Right forelimb (tissue), 1 donor: ENCODE measurements at places on chromosomes 4 and X.

DNA sequence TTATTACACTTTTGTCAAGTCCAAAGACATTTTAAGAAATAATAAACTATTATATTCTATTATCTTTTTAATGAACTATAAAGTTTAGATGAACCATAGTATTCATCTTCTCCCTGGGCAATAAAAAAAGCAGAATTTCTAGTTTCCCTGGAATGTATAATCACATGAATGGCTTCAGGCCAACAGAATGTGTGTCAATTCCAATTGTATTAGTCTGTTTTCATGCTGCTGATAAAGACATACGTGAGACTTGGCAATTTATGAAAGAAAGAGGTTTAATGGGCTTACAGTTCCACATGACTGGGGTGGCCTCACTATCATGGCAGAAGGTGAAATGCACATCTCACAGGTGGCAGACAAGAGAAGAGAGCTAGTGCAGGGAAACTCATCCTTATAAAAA, 70.7 kb upstream of the ANXA10 start:
- no peak for DNase-seq

GRCh38 chr4:21543514-21543913, 405.1 kb downstream of the KCNIP4 start:
- DNase-seq, result no peak

GRCh38 chr4:114267976-114268375, 288.5 kb upstream of the ARSJ start:
- DNase-seq, result no peak

GRCh38 chrX:121010218-121010617, 24.7 kb upstream of the CT47A1 start:
- DNase-seq, result no peak

- no peak for DNase-seq
These were observed 335.4 kb downstream of the UNC5C start for GRCh38 chr4:95213366-95213765.

DNA sequence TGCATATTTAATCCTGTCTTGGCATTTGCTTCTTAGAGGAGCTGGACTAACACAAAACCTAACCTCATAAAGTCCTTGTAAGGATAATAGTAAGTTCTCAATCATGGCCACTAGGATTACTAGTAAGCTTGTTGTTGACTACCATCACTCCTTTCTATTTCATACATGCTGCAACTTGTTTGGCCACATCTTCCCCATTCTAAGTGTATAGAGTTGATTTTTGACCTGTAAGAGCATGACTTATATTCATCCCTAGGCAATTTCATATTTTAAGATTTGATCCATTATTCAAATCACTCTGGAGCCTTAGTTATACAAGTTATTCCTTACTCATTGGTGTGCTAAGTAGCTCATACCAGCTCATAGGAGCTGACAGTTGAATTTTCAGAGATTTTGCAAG, 109.4 kb downstream of the EFHC2 start:
- no peak for DNase-seq

GRCh38 chr4:126479709-126480108, 1153.0 kb upstream of the INTU start:
- no peak for DNase-seq

DNA sequence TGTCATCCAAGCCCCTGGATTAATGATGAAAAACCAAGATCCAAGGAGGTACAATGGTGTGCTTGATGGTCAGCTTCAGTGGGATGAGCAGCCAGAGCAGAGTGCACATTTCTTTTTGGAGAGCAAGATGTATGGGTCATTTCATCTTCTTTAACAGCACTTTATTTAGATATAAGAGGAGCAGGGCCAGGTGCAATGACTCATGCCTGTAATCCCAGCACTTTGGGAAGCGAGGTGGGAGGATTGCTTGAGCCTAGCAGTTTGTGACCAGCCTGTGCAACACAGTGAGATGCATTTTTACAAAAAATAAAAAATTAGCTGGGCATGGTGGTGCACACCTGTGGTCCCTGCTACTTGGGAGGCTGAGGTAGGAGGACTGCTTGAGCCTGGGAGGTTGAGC, 45.3 kb upstream of the MAP3K15 start:
- DNase-seq, result no peak

GRCh38 chrX:154401918-154402621, 3.9 kb downstream of the RPL10 start:
- no peak for DNase-seq

DNA sequence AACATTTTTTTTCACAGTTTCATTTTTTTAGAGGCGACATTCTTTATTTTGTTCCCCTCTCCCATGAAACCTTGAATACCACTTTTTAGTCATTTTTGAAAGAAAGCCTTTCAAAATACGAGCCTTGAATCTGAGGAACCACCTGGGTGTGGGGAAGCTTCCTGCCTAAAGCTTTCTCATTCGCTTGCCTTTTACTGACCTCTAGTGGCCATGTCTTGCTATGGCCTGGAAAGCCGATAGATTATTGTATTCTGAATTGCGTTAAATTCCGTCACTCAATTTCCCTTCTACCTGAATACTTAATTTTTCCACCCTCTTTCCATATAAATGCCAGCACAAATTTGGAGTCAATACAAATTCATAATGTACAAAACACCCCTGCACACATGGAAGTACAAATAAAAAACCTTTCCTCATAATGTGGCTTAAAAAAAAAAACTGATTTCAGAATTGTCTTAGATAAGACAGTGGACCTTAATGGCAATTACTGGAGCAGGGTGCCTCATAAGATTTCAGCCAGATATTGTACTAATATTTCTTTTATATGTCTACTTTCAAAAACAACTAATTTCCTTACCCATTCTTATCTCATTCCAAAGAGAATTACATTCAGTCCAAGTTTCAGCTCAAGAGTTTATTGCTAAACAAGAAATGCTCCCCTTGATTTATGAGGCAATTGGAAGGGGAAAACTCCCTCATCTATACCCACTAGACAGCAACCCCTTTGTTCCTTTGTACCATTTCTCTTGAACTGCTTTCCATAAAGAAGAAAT, 217.9 kb downstream of the CENPC start:
- DNase-seq, result peak; percentile 59

- DNase-seq, result no peak
These were observed 102.9 kb upstream of the LRPAP1 start for GRCh38 chr4:3634894-3635820.

DNA sequence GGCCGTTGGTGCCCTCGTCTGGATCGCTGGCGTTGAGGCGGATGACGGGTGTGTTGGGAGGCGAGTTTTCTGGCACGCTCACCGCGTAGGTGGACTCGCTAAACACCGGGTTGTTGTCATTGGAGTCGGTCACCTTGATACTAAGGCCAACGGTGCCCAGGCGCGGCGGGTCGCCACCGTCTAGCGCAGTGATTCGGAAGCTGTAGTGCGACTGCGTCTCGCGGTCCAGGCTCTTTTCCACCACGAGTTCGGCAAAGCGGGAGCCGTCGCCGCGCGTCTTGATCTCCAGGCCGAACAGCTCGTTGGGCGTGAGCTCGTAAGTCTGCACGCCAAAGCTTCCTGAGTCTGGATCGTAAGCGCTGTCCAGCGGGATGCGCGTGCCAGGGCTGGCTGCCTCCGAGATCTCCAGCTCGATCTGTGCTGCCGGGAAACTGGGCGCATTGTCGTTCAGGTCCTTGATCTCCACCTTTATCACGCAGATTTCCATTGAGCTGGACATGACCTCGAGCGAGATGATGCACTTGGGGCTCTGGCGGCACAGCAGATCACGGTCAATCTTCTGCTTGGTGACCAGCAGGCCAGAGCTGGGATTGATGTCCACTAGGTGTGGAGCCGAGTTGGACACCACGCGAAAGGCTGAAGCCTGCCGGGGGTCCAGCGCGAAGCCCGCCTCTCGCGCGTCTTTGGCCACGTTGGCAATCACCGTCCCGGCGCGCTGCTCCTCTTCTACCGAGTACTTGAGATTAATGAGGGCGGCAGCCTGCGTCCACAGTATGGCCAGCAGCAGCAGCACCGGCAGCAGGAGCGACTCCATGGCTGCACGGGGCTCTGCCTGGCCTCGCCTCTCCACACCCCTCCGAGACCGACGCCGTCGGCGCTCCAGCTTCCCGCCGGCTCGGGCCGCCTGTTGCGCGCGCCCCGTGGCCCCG, 2.0 kb downstream of the PCDH19 start:
- peak; percentile 50 for DNase-seq

DNA sequence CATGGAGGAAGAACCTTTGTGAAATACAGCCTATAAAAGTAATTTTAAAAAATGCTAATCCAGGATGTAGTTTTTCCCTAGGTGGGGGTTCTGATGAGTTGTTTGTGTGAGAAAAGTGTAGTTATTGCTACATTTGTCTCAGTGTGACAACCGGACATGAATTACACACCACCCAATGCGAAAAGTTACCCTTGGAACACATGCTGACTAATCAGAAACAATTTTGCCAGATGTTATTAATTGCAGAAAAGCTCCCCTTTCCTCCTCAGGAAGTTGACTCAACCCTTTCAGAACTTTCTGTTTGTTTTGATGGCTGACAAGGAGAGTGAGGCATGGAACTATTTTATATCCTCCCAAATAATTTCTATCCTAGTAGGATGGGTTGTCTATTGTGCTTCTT, 38.1 kb upstream of the EDA2R start:
- DNase-seq, result no peak

GRCh38 chr4:148487181-148487580, 45.0 kb upstream of the NR3C2 start:
- DNase-seq, result no peak

DNA sequence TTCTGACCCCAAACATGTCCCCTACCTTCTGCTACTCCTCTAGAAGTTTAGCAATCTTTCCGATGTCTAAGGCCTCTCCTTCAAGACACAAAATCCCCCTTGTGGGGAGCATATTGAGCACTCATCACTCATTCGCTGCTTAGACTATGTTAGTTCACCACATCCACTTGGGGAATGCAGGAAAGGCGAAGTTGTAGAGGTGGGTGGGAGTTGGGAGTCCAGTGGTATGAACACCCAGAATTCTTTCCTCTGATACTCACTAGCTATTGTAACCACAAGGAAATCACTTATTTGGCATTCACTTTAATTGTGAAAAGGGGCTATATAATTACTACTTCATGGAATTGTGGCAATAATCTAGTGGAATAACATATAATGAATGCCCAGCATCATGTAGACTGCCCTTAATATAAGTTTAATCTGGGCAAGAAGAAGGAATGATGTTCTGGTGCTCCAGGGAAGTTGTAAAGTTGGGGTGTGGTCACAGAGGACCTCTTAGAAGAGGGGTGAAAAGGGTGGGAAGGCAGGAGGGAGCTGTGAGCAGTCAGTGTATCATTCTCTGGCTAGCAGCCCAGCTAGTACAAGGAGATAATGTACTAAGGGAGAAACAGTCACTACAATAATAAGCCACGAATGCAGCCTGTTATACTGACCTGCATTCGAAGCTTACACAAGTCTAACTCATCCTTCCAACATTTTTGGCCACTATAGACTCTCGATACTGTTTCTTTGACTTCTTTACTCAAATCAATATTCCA, 468.2 kb upstream of the DIPK2B start:
- no peak for DNase-seq

GRCh38 chr4:184398741-184399511, 75.4 kb downstream of the IRF2 start:
- no peak for DNase-seq

- DNase-seq, result no peak
These were observed 282.4 kb upstream of the GPC4 start for GRCh38 chrX:133697656-133698055.

GRCh38 chrX:9227276-9227675, 193.3 kb upstream of the FAM9B start:
- no peak for DNase-seq

GRCh38 chr4:108172231-108172752, 3.6 kb upstream of the LEF1 start:
- no peak for DNase-seq

GRCh38 chr4:101066626-101067170, 280.6 kb downstream of the PPP3CA start:
- no peak for DNase-seq

GRCh38 chr4:3225936-3226335, 23.0 kb upstream of the MSANTD1 start:
- no peak for DNase-seq

DNA sequence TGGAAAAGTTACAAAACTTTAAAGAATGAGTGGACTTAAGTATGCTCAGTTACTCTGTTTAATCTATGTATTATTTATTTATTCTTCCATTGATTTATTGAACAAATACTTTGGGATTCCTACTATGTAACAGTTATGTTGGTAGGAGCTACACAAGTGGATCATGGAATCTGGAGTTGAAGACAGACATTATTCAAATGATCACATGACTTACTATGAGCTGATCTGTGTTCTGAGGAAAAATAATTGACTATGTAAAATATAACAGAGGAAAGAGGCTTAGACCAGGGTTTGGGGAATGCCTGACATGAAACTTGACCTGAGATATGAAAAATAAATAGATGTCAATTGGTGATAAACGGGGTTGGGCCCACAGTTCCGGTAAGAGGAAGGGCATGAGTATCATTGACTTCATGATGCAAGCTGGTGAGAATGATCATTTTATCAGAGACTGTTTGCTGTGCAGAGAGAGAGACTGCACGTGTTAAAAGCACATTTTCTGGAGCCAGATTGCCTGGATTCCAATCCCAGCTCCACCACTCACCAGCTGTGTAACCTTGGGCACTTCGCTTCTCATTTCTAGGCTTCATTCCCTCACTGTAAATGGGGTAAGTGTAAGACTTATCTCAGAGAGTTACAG, 179.0 kb downstream of the SPCS3 start:
- no peak for DNase-seq

DNA sequence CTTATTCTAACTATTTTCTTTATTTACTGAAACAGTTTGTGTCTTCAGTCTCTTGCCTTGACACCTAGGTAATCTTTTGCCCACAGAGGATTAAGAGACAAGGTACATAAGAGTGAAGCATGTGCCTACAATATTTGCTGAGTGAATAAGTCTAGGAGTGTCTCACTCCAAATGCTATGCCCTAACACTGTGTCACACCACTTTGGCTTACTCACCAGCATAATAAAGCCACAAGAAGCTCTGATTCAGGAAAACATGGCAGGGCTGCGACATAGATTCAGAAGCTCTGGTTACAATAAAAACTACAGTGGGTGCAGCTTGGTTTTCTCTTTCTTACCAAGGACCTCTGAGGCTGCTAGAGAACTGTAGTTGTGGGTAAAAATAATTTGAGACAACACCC, 127.1 kb downstream of the RBM46 start:
- DNase-seq, result no peak

- DNase-seq, result no peak
These were observed 236.7 kb downstream of the ASMT start for GRCh38 chrX:1851527-1851926.

GRCh38 chrX:101478366-101478765, 6.9 kb upstream of the ARMCX4 start:
- no peak for DNase-seq

GRCh38 chrX:25013632-25014365, 2.0 kb downstream of the ARX start:
- DNase-seq, result no peak

DNA sequence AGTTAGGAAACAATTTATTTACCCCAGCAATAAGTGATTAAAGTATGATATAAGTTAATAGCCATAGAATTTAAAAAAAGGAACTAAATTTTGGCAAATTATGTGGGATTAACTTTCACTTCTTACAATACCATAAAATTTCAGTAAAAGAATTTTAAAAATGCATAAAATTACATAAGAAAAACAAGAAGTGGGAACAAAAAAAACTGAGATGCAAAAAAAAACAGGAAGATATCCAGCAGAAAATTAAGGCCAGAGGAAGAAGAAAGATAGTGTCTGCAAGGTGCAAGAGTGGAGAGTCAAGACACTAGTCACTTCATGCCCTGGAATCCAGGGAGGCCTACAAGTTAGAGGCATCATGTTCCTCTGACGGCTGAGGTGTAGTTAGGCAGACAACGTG, 184.2 kb downstream of the GASK1B start:
- DNase-seq, result no peak

- no peak for DNase-seq
These were observed 32.7 kb downstream of the METAP1 start for GRCh38 chr4:99028187-99028586.
